ENCODE measurements at places on chromosomes 7 and 10.

GRCh38 chr7:26096136-26096535 is 55.9 kb upstream of the NFE2L3 start:
- DNase-seq: no peak

- no peak for DNase-seq
Measured at GRCh38 chr7:43584195-43584586, 1.3 kb downstream of the STK17A start.

GRCh38 chr10:48468130-48468790 is 136.6 kb downstream of the ARHGAP22 start:
- peak; percentile 2 for DNase-seq

DNA sequence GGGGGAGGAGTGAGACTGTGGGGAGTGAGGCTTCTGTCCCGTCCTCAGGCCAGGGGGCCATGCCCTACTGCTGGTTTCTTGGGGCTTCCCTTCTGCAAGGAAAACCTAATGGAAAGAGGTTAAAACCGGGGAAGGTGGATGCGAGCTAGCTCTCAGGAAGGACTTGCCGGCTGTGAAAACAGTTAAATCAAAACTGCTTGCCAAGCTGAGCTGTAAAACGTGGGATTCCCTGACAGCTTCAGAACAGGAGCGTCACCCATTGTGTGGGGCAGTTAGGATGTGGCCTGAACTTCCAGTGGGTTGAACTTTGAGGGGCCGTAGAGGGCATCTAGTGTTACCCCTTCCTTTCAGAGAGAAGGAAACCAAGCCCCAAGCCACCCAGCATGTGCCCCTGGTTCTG is 13.1 kb downstream of the TSPAN15 start:
- DNase-seq: no peak

GRCh38 chr7:141511316-141511675 is 39.9 kb upstream of the AGK start:
- no peak for DNase-seq

DNA sequence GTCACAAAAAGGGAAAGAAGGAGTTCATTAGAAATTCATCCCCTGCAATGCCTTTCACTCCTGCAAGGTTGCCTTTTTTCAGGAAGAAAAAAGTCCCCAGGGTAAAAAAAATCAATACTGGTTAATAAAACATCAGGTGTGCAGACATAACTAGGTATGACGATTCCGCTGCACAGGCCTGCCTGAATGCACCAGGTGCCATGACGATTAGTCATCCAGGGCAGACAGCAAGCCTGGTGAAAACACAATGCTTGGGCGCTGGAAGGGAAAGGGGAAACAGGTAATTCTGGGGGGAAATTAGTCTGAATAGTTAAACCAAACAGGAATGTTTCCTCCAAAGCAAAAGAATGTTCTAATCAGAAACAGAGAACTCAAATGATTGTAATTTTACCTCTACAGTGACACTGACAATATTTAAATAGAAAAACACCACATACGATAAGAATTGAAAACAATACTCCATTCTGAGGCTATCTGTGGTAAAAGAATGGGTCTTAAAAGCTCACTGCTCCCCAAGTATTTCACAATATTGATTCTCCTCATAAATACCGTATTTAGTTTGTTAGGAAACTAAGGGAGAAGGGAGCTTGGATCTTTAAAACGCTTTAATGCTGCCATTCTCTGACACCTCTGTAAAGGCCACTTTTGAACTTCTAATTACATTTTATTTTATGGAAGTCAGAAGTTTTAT is 45.2 kb downstream of the VPS41 start:
- no peak for DNase-seq

- DNase-seq: no peak
Measured at GRCh38 chr10:80462981-80463741, 9.1 kb downstream of the TSPAN14 start.

GRCh38 chr7:121504482-121504881 is 108.4 kb upstream of the FAM3C start:
- no peak for DNase-seq

DNA sequence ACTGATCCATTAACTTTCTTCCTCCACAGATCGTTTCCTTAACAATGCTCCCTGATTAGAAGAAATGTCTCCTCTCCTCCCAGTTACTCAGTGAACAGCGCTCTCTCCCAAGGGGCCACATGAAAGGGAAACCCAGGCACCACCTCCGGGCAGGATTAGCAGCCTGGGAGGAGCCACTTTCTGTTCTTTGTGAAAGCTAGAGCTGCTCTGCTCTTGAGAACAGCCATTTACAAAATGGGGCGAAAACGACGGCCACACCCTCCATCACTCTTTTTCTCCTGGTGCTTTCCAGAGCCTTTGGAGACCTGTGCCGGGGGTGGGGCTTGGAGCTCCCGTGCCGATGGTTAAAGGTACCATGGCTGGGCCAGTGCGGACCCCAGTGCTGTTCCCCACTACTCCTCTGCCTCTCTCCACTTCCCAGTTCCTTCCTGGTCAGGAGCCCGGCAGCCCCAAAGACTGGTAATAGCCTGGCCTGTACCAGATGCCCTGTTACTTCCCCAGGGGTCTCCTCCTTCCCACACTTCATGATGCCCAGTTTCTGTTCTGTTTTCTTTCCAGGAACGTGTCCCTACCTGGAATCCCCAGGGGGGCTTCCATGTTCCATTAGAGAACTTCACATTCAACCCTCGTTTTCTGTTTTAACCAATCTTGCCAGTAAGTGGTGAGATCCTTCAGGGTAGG is 402.9 kb upstream of the GALNT17 start:
- DNase-seq: no peak

DNA sequence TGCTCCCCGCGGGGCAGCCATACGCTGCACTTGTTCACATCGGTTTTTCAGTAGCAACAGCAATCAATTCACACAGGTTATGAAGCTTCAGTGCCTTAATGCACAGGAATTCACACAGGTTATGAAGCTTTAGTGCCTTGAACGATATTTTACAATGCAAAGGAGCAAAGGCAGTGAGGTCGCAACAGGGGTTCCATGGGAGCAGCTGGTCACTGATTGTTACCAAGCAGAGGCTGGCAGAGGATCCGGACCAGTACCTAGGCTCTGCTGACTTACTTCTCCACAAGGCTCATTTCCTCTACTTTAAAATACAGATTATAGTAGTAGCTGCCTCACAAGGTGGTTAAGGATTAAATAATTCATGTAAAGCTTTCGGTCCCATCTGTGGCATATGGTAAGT is 95.2 kb upstream of the ODAD2 start:
- DNase-seq: no peak

DNA sequence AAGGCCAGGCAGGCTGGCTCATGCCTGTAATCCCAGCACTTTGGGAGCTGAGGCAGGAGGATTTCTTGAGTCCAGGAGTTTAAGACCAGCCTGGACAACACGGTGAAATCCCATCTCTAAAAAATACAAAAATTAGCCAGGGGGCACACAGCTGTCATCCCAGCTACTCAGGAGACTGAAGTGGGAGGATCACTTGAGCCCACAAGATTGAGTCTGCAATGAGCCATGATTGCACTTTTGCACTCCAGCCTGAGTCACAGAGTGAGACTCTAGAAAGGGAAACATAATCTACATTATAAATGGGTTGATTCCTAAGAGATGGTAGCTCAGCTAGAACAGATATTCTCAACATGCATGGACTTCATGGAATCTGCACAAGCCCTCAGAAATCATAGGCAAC is 6.3 kb upstream of the LIPF start:
- DNase-seq: no peak
